ENCODE measurements at places on chromosomes 11 and 22.

DNA sequence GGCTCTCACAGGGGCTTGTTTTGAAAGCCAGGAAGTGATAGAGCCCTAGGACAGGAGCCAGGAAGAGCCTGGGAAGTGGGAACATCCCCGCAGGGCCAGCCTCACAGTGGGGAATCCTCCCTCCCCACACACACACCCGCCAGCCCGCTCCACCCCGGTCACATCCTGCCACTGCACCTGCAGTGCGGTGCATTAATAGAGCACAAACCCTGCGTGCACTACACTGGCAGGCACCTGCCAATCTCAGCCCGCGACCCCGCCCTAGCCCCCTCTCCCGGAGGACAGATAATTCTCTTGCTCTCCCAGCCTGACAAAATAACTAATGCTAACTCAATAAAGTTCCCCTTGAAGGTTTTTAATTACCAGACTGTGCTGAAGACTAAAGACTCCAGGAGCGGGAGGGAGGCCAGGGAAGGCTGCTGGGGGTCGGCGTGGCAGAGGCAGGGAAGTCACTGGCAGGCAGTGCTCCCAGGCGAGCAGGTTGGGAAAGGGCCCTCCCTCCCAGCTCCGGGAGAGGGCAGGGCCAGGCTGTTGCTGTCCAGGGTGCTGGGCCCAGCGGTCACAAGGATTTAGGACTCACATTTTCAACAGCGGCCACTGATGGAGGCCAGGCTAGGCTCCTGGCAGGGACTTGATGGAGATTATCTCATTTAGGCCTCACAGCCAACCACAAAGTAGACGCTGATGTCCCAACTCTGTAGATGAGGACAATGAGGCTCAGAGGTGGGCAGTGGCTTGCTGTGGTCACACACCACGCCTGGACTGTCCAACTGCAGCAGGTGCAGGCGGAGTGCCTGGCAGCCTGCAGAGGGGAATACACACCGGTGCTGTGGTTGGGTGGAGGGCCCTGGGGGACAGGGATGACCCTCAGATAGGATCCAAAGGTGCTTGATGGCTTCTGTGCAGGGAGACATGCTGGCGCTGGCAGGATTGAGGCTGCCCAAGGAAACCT lies 23.9 kb upstream of the TCF20 start:
- no peak for DNase-seq

DNA sequence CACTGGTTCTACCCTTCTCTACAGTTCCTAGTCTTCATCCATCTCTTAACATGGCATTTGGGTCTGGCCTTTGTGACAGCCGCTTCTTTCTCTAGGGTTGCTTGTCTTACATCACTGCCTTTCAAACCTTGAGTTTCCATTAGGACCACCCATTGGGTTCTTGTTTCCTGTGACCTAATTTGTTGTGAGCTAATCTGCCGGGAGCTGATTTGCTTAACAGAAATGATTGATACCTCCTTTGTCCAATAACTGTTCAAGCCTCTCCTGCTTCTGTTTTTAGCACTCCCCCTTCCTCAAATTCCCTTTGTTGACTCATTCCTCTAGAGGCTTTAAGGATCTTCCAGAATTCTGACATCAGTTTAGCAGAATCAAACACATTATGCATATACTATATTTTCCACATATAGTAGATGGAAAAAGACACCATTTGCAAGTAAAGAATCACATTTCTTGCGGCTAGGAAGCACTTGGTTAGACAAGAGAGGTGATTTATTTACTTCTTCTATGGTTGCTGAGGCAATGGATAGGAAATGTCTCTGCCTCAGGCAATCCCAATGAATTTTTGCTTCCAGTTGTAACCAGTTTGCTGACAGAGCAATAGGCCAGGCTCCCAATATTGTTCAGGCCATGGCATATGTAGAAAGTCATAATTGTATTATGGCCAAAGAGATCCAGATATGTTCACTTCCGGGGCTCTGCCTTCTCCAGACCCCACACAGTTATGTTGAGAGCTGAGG lies 130.7 kb downstream of the SNX19 start:
- no peak for DNase-seq

- DNase-seq: no peak
Measured at GRCh38 chr11:125649465-125650166, 24.7 kb downstream of the CHEK1 start.

GRCh38 chr11:68454767-68455166 lies 5.8 kb upstream of the PPP6R3 start:
- no peak for DNase-seq

DNA sequence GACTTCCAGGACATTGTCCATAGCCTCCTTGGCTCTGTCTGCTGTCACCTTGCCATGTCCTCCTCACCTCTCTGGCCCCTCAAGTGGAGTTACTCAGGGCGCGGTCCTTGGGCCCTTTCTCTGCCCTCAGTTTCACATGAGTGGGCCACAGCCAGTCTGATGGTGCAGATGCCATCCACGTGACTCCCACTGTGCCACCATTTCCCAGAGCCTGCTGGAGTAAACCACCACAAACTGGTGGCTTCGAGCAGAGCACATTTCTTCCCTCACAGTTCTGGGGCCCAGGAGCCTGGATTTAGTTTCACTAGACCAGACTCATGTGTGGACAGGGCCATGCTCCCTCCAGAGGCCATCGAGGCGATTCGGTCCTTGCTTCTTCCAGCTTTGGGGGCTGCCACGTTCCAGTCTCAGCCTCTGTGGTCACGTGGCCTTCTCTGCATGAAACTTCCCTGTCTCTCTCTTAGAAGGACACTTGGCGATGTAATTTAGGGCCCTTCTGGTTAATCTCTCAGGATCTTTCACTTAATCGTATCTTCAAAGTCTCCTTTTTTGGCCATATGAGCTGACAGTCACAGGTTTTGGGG lies 14.6 kb downstream of the SMARCB1 start:
- no peak for DNase-seq

- no peak for DNase-seq
Measured at GRCh38 chr22:46582281-46582933, 37.8 kb upstream of the GRAMD4 start.

DNA sequence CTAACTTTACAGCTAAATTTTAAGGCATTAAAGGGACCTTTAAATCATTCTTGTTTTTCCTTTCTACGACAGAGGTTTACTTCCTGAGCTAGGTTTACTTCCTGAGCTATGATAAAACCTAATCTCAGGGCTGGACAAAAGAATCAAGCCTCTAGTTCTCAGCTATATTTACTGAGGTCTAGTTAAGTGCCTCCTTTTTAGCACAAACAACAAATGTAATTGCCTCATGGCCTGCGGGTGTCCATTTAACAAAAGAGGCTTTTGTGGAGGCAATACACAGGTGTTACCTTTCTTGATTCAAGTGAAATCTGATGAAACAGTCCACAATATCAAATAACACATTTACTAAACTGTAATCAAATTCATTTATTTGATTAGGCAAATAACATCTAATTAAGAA lies 67.3 kb downstream of the IMMP1L start:
- no peak for DNase-seq

GRCh38 chr11:43327987-43328386 lies 16.2 kb downstream of the API5 start:
- DNase-seq: no peak

- no peak for DNase-seq
Measured at GRCh38 chr11:298406-299065, 790 bp downstream of the IFITM5 start.

DNA sequence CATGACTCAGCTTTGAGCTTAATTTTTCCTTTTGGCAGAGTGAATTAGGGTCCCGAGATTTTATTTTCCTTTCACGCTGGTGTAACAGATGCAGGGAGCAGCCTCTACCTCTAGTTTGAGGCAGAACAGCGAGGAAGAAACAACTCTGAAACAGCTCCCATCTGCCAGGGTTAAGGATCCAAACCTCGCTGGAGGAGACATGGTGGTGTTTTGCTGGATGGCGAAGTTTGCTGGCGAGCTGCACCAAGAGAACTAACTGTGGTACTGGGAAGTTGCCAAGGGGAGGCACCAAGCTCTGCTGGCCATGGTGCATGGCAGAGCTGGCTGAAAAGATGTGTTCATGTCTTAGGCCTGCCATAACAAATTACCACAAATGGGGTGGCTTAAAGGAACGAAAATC lies 7.6 kb upstream of the ALKBH3 start:
- DNase-seq: no peak

GRCh38 chr22:30400159-30400558 lies 3.3 kb downstream of the SEC14L2 start:
- DNase-seq: no peak

DNA sequence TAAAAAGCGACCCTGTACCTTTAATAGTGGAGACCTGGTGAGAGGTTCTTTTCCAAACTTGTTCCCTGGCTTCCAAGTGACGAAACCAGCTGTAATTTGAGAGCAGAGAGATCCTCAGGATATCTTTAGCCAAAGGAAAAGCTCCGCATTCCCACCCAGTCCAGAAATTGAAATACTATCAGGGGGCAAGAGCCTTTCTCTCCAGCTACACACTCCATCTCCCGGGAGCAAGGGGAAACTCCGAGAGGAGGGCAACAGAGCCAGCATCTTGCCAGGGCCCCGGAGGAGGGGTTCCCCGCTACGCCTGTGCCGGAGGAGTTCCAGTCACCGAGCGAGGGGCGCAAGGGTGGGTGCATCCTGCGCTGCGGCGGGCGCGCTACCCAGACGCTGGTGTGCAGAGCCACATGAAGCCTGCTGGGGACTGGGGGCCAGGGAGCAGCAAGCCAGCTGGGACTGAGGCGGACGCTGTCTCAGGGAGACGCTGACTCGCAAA lies at the start of gene FIBIN:
Gene FIBIN, plus strand, starts transcription at position 148 of the 493 bp plus-strand sequence. CDS start 415 bp downstream, outside the sequence.
- no peak for DNase-seq

DNA sequence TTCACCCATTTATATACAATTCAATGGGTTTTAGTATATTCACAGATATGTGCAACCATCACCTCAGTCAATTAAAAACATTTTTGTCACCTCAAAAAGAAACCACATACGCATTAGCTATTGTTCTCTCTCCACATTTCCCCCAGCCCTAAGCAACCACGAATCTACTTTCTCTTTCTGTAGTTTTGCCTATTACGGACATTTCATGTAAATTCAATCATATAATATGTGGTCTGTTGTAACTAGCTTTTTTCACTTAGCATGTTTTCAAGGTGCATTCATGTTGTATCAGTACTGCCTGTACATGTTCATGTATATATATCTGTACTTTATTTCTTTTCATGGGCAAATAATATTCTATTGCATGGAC lies 104.7 kb upstream of the RRM1 start:
- no peak for DNase-seq

GRCh38 chr11:24064309-24064903 lies 432.4 kb upstream of the LUZP2 start:
- DNase-seq: no peak

DNA sequence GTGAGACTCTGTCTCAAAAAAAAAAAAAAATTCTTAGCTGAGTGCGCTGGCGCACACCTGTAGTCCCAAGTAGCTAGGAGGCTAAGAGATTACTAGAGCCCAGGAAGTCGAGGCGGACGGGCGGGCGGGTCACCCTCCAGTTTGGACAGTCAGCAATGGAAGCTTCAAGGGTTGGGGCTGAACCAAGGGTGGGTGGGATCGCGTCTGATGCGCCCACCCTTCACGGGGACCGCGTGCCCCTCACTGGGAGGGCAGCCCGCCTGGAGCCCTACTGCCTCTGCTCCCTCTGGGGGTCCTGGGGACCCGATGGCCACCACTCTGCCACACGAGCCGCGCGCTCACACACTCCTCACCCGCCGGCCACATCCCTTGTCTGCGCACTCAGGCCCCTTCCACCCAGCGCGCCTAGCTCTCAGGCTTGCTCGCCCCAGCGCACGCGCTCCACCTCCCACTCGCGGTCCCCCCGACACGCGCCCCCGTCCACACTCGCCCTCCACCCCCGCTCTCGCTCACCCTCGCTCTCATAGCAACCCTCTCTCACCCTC lies 494 bp downstream of the CHID1 start:
- peak; percentile 69 for DNase-seq

- DNase-seq: no peak
Measured at GRCh38 chr22:28791841-28792490, 8.4 kb downstream of the XBP1 start.

DNA sequence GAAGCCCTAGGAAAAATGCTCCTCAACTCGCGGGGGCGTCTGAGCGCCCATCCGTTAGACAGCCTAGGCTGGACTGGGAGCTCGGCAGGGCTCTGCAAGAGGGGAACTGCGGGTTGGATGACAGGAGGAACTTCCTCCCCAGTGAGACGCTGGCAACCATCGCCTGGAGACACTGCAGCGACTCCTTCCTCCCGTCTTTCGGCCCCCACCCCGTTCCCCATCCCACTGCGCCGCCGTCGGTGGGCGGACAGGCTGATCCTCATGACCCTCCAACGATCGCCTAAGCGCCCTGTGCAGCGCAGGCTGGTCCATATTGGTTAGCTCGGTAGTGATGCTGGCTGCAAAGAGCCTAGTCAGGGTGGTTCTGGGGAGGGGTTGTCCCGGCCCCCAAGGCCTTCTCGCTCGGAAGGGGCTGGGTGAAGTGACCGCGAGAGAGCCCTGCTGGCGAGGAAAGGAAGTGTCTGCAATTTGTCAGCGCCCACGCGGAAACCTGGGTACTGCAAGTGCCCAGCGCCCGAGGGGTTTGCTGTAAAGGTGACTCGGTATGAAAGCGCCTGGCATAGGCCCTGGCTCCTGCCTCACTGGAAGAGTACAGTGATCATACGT lies 638 bp downstream of the NRGN start:
- peak; percentile 35 for DNase-seq

- no peak for DNase-seq
Measured at GRCh38 chr11:59255281-59255680, 42.6 kb upstream of the MPEG1 start.

GRCh38 chr11:63672936-63673539 lies 1.9 kb upstream of the ATL3 start:
- DNase-seq: no peak

DNA sequence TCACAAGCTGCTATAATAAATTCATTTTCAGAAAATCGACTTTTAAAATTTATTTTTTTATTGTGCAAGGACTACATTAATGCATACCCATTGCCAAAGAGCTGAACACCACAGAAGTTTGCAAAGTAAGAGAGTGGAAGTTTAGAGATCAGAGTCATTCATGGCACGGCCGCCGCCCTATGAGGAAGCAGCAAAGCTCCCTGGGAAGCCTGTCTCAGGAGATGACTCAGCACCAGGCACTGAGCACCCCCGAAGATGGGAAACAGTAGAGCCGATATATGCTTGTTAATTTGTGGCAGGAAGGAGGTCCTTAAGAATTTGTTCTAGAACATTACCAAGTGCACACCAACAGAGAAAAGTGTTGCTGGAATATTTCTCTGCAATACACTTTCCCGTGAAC lies 693.7 kb downstream of the OPCML start:
- DNase-seq: no peak

- no peak for DNase-seq
Measured at GRCh38 chr11:71372693-71373657, 75.2 kb downstream of the DHCR7 start.

- no peak for DNase-seq
Measured at GRCh38 chr11:76668362-76669155, 2.0 kb downstream of the LRRC32 start.

DNA sequence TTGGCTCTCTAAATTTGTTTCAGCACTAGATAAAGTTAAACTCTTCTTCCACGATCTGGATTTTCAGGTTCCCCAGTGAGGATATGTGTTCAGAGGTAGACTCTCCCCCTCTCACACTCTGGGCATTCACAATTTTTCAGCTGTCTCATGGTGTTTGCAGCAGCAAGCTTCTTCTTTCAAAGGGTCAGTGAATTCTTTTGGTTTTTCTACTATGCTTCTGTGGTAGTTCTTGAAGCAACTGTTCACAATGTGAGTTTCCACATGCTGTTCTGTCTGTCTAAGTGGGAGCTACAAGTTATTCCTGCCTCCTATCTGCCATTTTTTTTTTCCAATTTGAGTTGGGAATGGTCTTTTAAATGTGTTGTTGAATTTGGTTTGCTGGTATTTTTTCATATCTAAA lies 25.4 kb downstream of the CNTF start:
- no peak for DNase-seq

- no peak for DNase-seq
Measured at GRCh38 chr11:94922321-94923003, 50.9 kb downstream of the CWC15 start.

- DNase-seq: no peak
Measured at GRCh38 chr11:31487848-31488247, 21.6 kb downstream of the IMMP1L start.

All from stimulated activated CD4-positive, alpha-beta T cell treated with anti-CD3 and anti-CD28 coated beads, Interleukin-2, amount 100 ng/mL, for 4 hours (primary cell).